ENCODE measurements at places on chromosomes 4 and X. TPM values are rescaled to one million over a fixed set of nuclear protein-coding genes. Genes with fewer than 3 reads are reported as not detected.

GRCh38 chr4:144902614-144903013 is 195.4 kb downstream of the ANAPC10 start:
- H3K36me3 ChIP-seq = no peaks in the 10 kb centered on the region
- no peaks in the 10 kb centered on the region for H3K27me3 ChIP-seq
- no peak for DNase-seq
- no peak overlapping the region for H3K4me3 ChIP-seq

DNA sequence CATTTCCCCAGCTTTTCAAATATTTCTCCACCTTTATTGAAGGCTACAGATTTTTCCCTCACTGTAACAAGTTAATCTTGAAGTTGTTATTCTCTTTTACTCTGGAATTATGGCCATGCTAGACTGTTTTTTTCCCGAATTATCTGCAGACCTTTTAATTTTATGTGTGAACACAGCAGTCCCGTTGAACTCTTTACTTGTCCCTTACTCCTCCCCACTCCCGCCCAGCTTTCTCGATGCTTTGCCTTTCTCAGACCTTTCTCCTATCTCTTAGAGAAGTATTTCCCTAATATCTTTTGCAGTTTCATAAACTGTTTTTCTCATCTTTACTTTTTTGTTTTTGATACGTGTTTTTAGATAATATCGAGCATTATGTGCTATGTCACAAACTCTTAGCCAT is 776 bp downstream of the CEP44 start:
- peak overlapping the region; percentile 84 for H3K27ac ChIP-seq
- H3K4me1 ChIP-seq = peaks cover 13% of the 10 kb centered on the region
- H3K27me3 ChIP-seq = no peaks in the 10 kb centered on the region
- no peaks in the 10 kb centered on the region for H3K36me3 ChIP-seq

The LGI2 gene
- total RNA-seq = not detected

GRCh38 chr4:1356181-1356998 is 9.4 kb downstream of the UVSSA start:
- no peaks in the 10 kb centered on the region for H3K36me3 ChIP-seq
- no peak for DNase-seq
- peaks cover 9% of the 10 kb centered on the region for H3K4me1 ChIP-seq
- no peak overlapping the region for H3K27ac ChIP-seq
- no peak overlapping the region for H3K4me3 ChIP-seq
- H3K27me3 ChIP-seq = no peaks in the 10 kb centered on the region

The GLOD5 gene
- total RNA-seq = not detected

DNA sequence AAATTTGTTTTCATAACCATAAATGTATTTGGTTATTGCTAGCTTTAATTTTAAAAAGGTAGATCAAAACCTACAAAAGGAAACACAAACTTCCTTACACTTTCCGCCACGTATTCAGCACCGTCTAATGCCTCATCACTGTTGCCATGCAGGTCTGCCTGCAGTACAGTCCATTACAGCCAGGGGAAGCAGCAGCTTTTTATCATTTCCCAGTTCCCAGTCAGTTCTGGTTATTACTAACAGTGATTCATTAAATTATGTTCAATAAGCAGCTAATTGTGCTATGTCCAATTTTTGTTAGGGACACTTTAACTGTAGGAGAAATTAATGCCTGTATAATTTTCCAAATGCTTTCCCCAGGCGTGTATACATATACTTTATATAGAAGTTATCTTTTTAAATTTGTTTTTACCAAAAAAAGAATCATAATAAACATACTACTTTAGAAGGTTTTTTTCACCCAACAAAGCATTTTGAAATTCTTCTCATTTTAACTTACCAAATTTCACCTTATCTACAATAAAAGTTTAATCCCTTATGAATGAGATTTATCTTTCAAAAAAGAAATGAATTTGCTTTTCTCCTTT is 93.3 kb downstream of the ANXA3 start:
- DNase-seq = peak; percentile 49
- no peaks in the 10 kb centered on the region for H3K27me3 ChIP-seq
- no peak overlapping the region for H3K27ac ChIP-seq
- H3K36me3 ChIP-seq = no peaks in the 10 kb centered on the region

GRCh38 chrX:40260146-40260747 is 162.5 kb upstream of the BCOR start:
- DNase-seq = no peak
- no peaks in the 10 kb centered on the region for H3K27me3 ChIP-seq
- no peak overlapping the region for H3K4me3 ChIP-seq

- H3K4me3 ChIP-seq = no peak overlapping the region
- no peaks in the 10 kb centered on the region for H3K4me1 ChIP-seq
- H3K27me3 ChIP-seq = no peaks in the 10 kb centered on the region
- no peak for DNase-seq
Observed at GRCh38 chr4:107164962-107165475, 128.9 kb upstream of the DKK2 start.

DNA sequence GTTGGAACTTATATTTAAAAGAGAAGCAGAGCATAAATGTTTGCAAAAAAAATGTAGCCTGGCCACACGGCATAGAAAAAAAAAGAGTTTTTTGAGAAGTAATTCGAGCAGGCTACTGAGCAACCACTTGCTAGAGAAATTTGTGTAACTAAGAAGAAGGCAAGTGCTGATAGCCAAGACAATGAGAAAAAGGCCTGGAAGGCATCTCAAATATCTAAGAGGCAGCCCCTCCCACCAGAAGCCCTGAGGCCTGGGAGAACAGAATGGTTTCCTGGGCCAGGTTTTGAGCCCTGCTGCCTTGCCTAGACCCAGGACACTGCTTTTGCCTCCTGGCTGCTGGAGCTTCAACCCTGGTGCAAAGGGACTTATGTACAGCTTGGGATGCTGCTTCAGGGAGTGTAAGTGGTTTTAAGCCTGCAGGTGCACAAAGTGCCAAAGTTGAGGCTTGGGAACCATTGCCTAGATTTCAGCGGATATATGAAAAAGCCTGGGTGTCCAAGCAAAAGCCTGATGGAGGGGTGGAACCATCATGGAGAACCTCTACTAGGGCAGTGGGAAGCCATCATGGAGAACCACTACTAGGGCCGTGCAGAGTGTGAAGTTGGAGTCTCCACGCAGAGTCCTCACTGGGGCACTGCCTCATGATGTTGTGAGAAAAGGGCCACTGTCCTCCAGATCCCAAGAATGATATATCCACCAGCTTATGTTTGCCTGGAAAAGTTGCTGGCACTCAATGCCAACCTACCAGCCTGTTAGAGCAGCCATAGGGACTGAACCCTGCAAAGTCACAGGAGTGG is 9.7 kb downstream of the TECRL start:
- H3K27me3 ChIP-seq = no peaks in the 10 kb centered on the region
- H3K4me3 ChIP-seq = no peak overlapping the region
- H3K4me1 ChIP-seq = no peaks in the 10 kb centered on the region
- no peaks in the 10 kb centered on the region for H3K36me3 ChIP-seq
- H3K27ac ChIP-seq = no peak overlapping the region
- DNase-seq = no peak

DNA sequence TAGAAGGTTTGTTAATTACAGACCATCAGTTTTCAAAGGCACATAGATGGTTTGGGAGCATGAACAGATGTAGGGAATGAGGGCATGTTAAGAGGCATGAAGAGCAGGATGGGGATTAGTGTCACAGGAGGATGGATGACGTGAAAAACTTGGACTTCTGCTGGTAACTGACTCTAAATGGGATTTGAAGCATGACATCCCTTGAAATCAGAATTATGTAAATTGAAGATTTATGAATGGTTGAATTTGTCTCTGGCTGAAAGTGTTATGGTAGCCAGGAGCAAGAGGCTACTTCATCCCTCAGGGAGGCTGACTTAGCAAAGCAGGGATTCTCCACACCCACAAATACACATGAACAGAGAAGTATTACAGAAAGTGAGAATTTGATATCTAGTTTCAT is 454.6 kb downstream of the MAGEB5 start:
- H3K4me1 ChIP-seq = no peaks in the 10 kb centered on the region
- H3K36me3 ChIP-seq = no peaks in the 10 kb centered on the region
- DNase-seq = no peak
- no peak overlapping the region for H3K4me3 ChIP-seq
- H3K27ac ChIP-seq = no peak overlapping the region

The GDPD2 gene
- not detected for total RNA-seq

The CCNG2 gene
- 34.1 TPM for total RNA-seq

The CT45A3 gene
- total RNA-seq = 0.30 TPM

DNA sequence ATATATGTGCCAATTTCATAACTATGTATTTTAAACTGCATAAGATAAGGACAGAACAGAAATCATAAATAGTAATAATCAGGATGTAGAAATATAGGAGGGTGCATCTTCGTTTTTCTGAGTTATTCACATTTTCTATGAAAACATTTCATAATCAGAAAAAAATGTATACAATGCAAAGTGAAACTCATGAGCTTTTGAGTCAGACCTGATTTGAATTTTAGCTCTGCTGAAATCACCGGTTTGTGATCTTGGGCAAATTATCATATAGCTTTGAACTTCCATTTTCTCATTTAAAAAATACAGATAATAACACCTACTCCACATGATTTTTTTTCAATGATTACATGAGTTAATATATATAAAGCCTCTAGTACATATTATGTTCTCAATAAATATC is 106.9 kb downstream of the KDR start:
- DNase-seq = no peak
- H3K36me3 ChIP-seq = no peaks in the 10 kb centered on the region
- H3K4me3 ChIP-seq = no peak overlapping the region
- no peaks in the 10 kb centered on the region for H3K4me1 ChIP-seq
- H3K27ac ChIP-seq = no peak overlapping the region

The PITX2 gene
- 8.3 TPM for total RNA-seq

GRCh38 chr4:81314196-81314896 is 99.3 kb upstream of the PRKG2 start:
- no peak overlapping the region for H3K4me3 ChIP-seq
- H3K4me1 ChIP-seq = no peaks in the 10 kb centered on the region
- H3K27me3 ChIP-seq = peaks cover 35% of the 10 kb centered on the region
- no peak for DNase-seq

- H3K27ac ChIP-seq = no peak overlapping the region
- no peaks in the 10 kb centered on the region for H3K36me3 ChIP-seq
- no peaks in the 10 kb centered on the region for H3K4me1 ChIP-seq
- no peaks in the 10 kb centered on the region for H3K27me3 ChIP-seq
Observed at GRCh38 chrX:73563738-73564068, 706 bp downstream of the CHIC1 start.

GRCh38 chrX:101385026-101385684 is 836 bp downstream of the BTK start:
- H3K36me3 ChIP-seq = no peaks in the 10 kb centered on the region
- no peak overlapping the region for H3K4me3 ChIP-seq
- no peaks in the 10 kb centered on the region for H3K27me3 ChIP-seq
- H3K27ac ChIP-seq = no peak overlapping the region
- DNase-seq = no peak

- H3K4me3 ChIP-seq = no peak overlapping the region
- DNase-seq = no peak
- H3K27ac ChIP-seq = no peak overlapping the region
- no peaks in the 10 kb centered on the region for H3K4me1 ChIP-seq
Observed at GRCh38 chrX:70092247-70092646, 30.0 kb downstream of the OTUD6A start.
